ENCODE measurements at places on chromosomes 11 and 22. TPM values are rescaled to one million over a fixed set of nuclear protein-coding genes. Genes with fewer than 3 reads are reported as not detected.

DNA sequence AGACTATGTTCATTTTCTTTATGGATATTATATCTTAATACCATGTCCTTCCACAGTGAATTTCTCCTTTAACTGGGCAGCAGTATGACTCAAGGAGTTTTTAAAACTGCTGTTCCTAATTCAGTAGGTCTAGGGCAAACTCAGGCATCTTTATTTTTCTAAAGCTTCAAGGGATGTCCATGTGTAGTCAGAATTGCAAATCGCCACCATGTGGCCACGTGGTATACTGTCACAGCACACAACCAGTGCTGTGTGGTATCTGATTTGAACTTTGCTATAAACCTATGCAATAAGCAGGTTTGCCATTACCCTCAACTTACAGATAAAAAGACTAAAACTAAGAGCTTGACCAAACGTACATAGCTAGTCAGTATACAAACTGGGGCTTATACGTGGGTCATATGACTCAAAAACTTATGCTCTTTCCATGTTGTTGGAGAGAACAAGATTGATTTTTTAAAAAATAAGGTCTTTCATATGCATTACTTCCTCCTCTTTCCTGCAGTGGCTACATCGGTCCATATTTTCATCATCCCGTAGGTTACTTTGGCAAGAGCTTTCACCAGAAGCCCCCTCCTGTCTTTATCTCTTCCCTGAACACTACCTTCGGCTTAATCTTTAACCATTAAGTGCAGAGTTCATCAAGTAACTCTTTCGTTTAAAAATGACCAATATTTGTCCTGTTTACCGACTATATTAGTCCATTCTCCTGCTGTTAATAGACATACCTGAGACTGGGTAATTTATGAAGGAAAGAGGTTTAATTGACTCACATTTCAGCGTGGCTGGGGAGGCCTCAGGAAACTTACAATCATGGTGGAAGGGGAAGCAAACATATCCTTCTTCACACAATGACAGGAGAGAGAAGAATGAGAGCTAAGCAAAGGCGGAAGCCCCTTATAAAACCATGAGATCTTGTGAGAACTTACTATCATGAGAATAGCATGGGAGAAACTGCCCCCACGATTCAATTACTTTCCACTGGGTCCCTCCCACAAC, 8.0 kb upstream of the HTATIP2 start:
- DNase-seq = no peak
- H3K27ac ChIP-seq = no peak overlapping the region
- no peaks in the 10 kb centered on the region for H3K36me3 ChIP-seq
- peaks cover 6% of the 10 kb centered on the region for H3K4me1 ChIP-seq
- peaks cover 1% of the 10 kb centered on the region for H3K27me3 ChIP-seq
- H3K4me3 ChIP-seq = no peak overlapping the region

GRCh38 chr11:44243595-44244343, 66.2 kb downstream of the ALX4 start:
- peaks cover 22% of the 10 kb centered on the region for H3K36me3 ChIP-seq
- H3K4me1 ChIP-seq = peaks cover 55% of the 10 kb centered on the region
- H3K27ac ChIP-seq = peak overlapping the region; percentile 79

DNA sequence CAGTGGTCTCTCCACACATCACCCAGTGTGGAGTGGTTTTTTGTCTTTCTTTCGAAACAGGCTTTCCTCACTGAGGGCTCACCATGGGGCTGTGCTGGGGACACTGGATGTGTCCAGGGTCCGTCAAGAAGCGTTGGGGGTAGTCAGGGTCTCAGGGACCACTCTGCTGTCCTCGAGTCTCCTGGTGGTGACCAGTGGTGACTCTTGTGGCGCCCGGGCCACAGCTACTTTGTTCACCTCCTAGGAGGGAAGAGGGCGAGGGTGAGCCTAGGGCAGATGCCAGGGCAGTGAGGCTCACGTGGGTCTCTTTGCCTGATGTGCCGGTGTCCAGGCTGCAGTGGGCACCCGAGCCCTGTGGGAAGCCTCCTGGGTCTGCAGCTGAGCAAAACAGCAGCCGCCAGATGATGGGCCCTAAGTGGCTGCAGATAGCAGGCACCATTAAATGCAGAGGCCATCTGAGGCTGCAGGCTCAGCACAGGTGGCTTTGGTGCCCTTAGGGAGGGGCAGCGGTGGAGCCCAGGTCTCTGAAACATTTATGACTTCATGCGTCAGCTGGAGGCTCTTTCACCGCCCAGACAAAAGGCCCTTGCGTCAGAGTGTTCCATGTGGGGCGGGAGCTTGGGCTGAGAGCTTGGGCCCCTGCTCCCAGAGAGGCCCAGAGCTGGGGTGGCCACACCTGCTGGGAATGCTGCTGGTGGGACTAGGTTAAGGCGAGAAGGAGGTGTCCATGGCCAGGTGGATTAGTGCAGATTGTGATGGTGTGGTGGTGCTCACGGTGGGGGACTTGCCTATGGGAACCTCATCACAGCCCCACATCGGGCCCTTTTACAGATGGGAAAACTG, 29.5 kb downstream of the KCNQ1 start:
- DNase-seq = no peak
- no peak overlapping the region for H3K27ac ChIP-seq
- no peaks in the 10 kb centered on the region for H3K4me1 ChIP-seq
- H3K4me3 ChIP-seq = no peak overlapping the region
- peaks cover 42% of the 10 kb centered on the region for H3K27me3 ChIP-seq
- H3K36me3 ChIP-seq = no peaks in the 10 kb centered on the region

- DNase-seq = no peak
- peaks cover 46% of the 10 kb centered on the region for H3K27me3 ChIP-seq
- no peak overlapping the region for H3K27ac ChIP-seq
- H3K4me3 ChIP-seq = no peak overlapping the region
Measured at GRCh38 chr11:8039530-8040260, 41.3 kb upstream of the TUB start.

GRCh38 chr11:117191680-117192400, 7.3 kb upstream of the TAGLN start:
- H3K36me3 ChIP-seq = peaks cover 11% of the 10 kb centered on the region
- no peaks in the 10 kb centered on the region for H3K27me3 ChIP-seq
- no peaks in the 10 kb centered on the region for H3K4me1 ChIP-seq
- peak; percentile 13 for DNase-seq
- H3K4me3 ChIP-seq = no peak overlapping the region

GRCh38 chr11:44978274-44978960, 27.7 kb upstream of the TP53I11 start:
- no peaks in the 10 kb centered on the region for H3K36me3 ChIP-seq
- H3K27ac ChIP-seq = no peak overlapping the region
- H3K4me3 ChIP-seq = no peak overlapping the region
- no peaks in the 10 kb centered on the region for H3K27me3 ChIP-seq
- peaks cover 4% of the 10 kb centered on the region for H3K4me1 ChIP-seq

GRCh38 chr11:112156153-112156955, 7.5 kb downstream of the IL18 start:
- no peaks in the 10 kb centered on the region for H3K4me1 ChIP-seq
- H3K4me3 ChIP-seq = no peak overlapping the region
- no peak overlapping the region for H3K27ac ChIP-seq

DNA sequence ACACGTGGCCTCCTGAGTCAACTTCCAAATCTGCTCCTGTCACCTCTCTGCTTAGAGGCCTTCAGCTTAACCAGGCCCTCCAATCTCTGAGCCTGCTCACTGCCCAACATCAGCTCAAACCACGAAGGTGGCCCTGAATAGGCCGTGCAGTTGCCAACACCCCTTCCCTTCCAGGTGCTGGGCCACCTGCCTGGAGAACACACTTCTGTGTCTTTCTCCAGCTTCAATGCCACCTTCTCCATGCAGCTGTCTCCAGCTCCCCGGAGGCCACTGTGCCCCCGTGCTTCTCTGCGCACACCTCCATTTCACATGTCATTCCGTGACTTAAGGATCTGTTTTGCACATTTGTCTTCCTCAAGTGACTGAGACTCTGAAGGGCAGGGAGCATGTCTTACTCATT, 5.3 kb downstream of the RELA start:
- H3K4me1 ChIP-seq = peaks cover 16% of the 10 kb centered on the region
- H3K36me3 ChIP-seq = peaks cover 48% of the 10 kb centered on the region
- H3K27ac ChIP-seq = no peak overlapping the region

- no peaks in the 10 kb centered on the region for H3K4me1 ChIP-seq
- no peak overlapping the region for H3K4me3 ChIP-seq
- H3K27ac ChIP-seq = no peak overlapping the region
- H3K27me3 ChIP-seq = no peaks in the 10 kb centered on the region
- H3K36me3 ChIP-seq = no peaks in the 10 kb centered on the region
Measured at GRCh38 chr11:129302386-129303101, 73.1 kb upstream of the BARX2 start.

- no peak for DNase-seq
- H3K27me3 ChIP-seq = peaks cover 73% of the 10 kb centered on the region
- H3K27ac ChIP-seq = no peak overlapping the region
- no peaks in the 10 kb centered on the region for H3K4me1 ChIP-seq
- H3K36me3 ChIP-seq = no peaks in the 10 kb centered on the region
Measured at GRCh38 chr11:45543808-45544422, 121.5 kb downstream of the CHST1 start.

- H3K36me3 ChIP-seq = peaks cover 3% of the 10 kb centered on the region
- H3K27me3 ChIP-seq = no peaks in the 10 kb centered on the region
- no peaks in the 10 kb centered on the region for H3K4me1 ChIP-seq
- H3K27ac ChIP-seq = no peak overlapping the region
- H3K4me3 ChIP-seq = no peak overlapping the region
- DNase-seq = no peak
Measured at GRCh38 chr22:33418484-33418883, 360.3 kb upstream of the SYN3 start.

DNA sequence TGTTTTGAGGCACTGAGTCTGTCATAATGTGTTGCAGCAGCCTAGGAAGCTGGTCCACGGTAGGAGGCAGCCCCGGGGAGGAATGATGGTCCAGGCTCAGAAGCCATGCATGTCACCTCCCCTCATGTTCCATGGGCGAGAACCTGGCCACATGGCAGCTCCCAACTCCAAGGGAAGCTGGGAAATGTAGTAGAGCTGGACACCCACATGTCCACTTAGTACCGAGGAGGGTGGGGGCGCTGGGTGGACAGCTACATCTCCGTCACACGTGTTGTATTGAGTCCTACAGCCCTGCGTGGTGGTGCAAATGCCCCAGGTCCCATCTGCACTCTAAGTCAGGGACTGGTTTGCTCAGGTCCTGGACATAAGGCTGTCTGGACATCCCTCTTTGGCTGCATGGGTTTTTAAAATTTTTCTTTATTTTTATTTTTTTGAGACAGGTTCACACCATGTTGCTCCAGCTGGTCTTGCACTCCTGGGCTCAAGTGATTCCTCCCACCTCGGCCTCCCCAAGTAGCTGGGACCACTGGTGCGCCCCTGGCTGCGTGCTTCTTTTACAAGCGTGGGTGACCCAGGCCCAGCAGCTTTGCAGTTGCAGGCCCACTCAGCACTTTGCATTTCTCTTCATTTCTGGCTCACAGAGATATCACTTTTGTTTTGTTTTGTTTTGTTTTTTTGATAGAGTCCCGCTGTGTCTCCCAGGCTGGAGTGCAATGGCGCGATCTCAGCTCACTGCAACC, 3.9 kb upstream of the CTTN start:
- DNase-seq = no peak
- no peak overlapping the region for H3K27ac ChIP-seq
- peaks cover 10% of the 10 kb centered on the region for H3K4me1 ChIP-seq
- peaks cover 3% of the 10 kb centered on the region for H3K36me3 ChIP-seq

The SMPD1 gene
- 27.2 TPM for total RNA-seq

The FAM83F gene
- total RNA-seq = 8.0 TPM

The SCGB1C1 gene
- not detected for total RNA-seq

The RIBC2 gene
- 2.5 TPM for total RNA-seq

The GUCY1A2 gene
- total RNA-seq = 15.1 TPM

The XKR3 gene
- not detected for total RNA-seq

The MS4A7 gene
- not detected for total RNA-seq

The RAPSN gene
- 0.27 TPM for total RNA-seq

The GAB4 gene
- total RNA-seq = not detected

The OR1S2 gene
- total RNA-seq = not detected

Measured in mesothelial cell of epicardium (in vitro differentiated cells).